NCI-H526 treated with DMSO at 0.1 percent for 48 hours (cell line): ENCODE measurements at places on chromosomes 7 and 10.

DNA sequence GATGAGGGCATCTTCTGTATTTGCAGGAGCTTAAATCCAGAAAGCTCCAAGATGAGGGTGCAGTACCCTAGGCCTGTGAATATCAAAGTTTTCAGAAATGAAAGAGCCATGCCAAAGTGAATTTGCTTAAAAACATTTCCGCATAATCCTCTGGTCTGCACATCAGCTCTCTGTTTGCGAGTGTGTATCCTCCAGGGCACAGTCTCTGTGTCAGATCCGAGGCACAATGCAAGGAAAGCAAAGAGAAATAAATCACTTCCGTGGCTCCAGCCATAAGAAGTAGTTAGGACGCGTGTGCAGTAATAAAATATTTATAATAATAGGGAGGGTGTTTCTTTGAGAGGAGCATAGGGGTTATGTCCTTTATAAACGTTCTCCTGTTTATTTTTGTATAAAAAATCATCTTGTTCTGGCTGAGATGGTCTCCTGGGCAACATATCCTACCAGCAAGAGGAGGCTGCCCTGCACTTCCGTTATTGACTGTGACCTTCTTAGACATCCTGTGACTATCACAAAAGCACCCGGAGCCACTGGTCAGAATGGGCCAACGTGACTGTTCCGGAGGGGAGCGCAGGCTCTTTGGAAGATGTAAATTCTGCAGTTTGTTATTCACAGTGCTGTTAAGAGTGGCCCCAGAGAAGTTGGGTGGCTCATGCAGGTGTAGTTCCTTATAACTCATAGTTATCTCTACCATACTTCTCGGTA lies 667.6 kb upstream of the FOXK1 start:
- no peak for DNase-seq

- no peak for DNase-seq
These were observed 248.8 kb upstream of the FZD8 start for GRCh38 chr10:35890676-35891495.

DNA sequence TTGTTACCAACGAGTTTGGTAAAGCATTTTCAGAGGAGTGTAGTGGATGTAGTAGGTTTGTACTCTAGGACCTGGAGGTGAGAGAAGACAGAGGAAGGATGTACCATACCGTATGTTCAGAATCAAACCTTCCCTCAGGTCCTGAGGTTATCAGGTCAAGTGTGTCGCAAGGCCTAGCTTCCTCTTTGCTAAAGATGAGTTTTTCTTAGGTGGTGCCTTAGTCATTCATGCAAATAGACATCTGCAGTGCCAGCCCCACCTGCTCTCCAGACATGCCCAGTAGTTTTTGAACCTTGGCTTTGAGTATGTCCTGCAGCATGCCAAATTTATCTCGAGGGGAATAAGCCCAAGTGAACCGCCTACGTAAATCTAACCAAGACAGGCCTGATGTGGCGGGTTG lies 71.3 kb downstream of the HDAC9 start:
- DNase-seq, result no peak

DNA sequence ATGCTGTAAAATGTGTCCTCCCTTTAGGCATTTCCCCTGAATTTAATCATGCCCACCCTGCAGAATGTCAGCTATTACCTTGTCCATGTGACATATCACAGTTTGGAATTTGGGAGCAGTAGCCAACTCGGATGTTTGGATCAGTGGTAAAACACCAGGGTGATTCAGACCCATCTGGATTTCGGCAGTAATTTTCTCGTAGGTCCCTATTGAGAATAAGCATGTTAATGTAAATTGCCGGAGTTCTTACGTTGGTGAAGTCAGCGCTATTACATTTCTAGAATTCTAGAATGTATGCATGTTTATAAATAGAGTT lies 44.1 kb downstream of the HGF start:
- no peak for DNase-seq

DNA sequence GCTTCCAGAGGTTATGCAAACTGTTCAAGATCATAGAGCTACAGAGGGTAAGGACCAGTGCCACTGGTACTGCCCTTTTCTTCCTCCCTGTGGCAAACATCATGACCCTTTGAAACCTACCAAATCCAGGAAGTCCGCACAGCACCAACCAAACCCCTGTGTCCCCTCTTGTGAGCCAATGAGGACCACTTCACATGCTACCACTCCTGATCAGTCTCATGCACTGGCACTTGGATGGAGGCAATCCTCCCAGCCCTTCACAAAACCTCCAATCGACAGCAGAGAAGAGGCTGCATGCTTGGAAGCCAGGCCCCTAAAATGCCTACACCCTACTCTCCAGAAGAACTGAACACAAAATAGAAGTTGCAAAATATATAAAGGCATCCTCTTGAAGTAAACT lies 248.0 kb downstream of the TNS3 start:
- DNase-seq, result no peak

DNA sequence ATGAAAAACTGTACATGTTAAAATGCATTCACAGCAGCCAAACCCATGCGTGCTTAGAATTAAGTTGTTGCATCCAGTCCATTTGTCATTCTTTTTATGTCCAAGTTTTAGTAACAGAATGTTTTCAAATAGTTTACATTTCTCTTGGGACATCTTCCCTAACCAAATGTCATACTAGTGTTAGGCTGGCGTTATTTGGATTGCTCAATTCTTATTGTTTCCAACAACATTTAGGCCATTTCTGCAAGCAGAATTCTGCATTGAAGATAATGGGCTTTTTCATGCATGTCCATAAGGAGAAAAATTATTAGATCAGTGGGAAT lies 203.0 kb downstream of the HIBADH start:
- no peak for DNase-seq

- DNase-seq, result no peak
These were observed 83.3 kb upstream of the KLF6 start for GRCh38 chr10:3868271-3868664.

GRCh38 chr7:25389489-25390106 lies 161.3 kb upstream of the NPVF start:
- DNase-seq, result peak; percentile 54

DNA sequence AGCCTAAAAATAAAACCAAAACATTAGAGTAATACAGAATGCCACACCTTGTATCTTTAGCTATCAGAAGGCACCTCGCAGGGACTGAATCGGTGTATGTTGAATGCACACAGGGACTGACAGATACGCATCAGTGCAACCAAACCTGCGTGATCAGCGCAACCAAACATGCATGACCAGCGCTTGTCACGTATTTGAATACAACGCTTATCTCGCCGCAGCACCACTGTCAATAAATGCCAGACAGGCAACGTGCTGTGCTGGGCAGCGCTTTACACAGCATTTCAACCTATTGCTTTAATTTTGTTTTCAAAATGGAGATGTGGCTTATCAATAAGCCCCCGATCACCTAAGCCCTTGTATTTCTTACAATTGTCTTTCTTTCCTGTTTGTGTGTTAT lies 242.4 kb downstream of the SFMBT2 start:
- peak; percentile 2 for DNase-seq

DNA sequence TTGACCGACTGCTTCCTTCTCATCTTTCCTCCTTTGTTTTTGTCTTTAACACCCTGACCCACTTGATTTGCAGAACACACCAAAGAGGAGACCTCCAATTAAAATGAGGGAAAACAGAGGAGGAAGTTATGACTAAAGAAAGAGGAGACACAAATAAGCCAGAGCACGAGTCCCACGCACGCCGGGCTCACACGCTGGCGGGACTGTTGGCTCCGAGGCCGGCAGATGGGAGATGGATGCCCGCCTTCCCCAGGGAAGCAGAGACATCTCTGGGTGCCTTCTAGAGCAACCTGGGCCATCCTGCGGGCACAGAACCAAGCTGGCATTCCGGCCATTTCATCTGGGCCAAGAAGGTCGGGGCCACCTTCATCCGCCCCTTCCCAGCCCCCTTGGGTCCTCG lies 5.6 kb downstream of the ADGRA1 start:
- DNase-seq, result no peak

DNA sequence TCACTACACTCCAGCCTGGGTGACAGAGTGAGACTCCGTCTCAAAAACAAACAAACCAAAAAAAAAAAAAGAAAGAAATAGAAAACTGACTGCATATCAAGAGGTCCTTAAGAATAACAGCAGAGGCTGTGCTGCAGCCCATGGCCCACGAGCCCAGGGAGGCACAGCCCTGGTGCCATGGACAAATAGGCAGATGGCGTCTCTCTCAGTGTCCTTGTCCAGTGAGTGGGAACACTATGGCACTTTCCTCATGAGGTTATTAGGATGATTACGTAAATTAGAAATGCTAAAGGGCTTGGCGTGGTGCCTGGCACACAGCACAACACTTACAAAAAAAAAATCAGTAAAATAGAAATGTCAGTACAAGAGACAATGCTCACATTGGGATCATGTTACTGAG lies 33.4 kb upstream of the PFKP start:
- no peak for DNase-seq

DNA sequence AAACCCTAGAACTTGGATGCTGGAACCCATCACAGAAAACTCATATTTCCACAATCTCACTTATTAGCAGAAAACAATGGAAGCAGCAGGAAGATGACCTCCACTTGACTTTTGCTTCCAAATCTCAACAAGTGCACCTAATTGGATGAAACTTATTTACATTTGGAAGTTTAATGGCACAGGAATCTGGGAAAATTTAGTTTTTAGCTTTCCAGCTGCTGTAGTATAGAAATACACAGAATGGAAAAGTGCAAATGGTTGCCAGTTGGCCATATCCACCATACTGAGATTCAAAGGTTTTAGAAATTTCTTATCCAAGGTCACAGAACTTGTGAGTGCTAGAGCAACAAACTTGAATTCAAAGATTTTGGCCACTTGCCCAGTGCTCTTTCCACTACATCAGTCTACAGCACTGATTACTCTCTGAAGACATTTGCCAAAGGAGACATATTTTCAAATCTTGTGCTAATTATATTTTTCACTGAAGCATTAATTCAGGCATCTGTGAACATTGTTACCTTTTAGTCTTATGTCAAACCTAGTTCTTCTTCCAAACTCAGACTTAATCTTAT lies 9.3 kb upstream of the AHR start:
- no peak for DNase-seq

- no peak for DNase-seq
These were observed 314.7 kb downstream of the PLXNA4 start for GRCh38 chr7:132261327-132262159.

DNA sequence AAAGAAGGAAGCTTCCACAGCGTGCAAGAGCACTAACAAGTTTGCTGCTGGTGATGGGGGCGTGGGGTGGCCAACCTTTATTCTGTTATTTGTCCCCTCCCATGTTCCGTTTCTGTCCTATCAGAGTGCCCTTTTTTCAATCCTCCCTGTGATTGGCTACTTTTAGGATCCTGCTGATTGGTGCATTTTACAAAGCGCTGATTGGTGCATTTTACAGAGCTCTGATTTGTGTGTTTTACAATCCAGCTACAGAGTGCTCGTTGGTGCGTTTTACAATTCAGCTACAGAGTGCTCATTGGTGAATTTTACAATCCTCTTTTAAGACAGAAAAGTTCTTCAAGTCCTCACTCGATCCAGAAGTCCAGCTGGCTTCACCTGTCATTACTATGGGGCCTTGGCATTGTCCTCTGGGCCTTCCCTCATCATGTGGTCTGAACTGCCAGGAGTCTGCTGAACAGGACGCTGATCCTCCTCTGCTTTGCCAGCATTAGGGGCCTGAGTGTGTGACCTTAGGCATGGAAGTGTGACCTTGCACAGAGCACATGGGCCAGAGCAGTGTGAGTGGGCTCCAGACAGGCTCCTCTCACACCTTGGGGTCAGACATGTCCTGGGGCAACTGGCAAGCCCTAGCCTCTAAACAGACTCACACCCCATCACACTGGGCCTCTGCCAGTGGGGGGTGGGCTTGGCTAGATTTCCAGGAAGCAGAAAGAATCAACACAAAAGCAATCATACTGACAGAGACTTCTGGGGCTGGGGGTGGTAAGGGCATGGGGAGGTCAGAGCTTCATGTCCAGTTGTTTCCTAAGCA lies 167.4 kb downstream of the PTPN20 start:
- DNase-seq, result no peak

GRCh38 chr10:71090330-71090729 lies 122.0 kb upstream of the UNC5B start:
- no peak for DNase-seq

- peak; percentile 29 for DNase-seq
These were observed 29.3 kb upstream of the DDX50 start for GRCh38 chr10:68871731-68872342.

- no peak for DNase-seq
These were observed 28.2 kb upstream of the ZPBP start for GRCh38 chr7:50121286-50121685.

- DNase-seq, result no peak
These were observed 170.8 kb upstream of the BET1 start for GRCh38 chr7:94174956-94175355.

DNA sequence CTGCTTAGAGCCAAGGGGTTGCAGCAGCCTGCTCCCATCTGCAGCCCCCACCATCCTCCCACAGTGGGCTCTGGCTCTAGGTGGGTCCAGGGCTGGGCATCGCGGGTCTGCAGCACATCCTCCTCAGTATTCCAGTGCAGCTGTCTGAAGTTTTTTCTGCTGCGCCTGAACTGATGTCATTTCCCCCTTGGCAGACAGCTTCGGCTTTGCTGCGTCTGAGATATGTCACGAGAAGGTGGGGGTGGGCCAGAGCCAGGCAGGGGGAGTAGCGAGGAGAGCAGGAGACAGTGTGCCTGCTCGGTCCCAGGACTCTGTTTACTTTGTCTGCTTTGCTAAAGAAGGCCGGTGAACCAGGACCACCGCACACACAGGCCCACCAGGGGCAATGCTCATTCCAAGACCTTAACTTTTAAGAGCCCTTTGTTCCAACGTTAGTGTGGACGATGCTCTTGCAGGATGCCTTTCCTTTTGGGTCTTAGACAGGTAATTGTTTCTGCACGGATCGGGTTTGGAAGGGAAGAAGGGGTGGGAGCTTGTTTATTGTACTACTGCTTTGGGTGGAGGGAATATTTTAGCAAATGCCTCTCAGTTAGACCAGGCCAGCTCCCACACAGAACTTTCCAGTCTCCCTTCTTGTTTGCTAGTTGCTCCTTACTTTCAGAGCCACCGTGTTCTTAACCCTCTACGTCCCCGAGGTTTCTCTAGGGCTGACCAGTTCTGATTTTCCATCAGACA lies 32.4 kb downstream of the WBP1L start:
- DNase-seq, result no peak

- DNase-seq, result no peak
These were observed 33.6 kb upstream of the FAM20C start for GRCh38 chr7:158771-159170.

DNA sequence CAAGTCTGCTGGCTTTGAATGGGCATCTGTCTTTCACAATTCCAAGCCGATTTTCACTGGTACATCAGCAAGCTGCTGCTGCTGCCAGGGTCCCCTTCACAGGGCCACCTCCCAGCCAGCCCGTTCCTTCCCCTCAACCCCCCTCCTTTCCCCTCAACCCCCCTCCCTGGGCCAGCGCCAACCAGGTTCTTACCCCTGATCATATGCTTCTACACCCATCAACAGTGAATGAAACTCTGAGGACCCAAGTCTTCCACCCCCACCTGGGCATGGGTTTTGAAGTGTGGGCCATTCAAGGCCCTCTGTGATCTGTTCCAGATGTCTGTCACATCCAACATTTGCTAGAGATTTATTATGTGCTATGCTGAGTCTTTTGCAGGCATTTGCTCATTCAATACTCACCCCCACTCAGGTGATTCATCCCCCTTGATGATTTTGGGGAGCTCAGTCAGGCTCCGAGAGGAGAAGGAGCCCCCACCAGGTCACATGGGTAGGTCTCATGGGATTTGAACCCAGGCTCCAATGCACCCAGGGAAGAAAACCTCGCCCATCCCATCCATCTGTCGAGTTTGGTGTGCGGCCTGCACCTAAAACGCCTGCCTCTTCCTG lies 52.7 kb upstream of the FOXK1 start:
- no peak for DNase-seq

- no peak for DNase-seq
These were observed 276.3 kb downstream of the ADARB2 start for GRCh38 chr10:1461016-1461415.
